Urothelium cell line (cell line): ENCODE measurements at places on chromosomes 13 and 19.

DNA sequence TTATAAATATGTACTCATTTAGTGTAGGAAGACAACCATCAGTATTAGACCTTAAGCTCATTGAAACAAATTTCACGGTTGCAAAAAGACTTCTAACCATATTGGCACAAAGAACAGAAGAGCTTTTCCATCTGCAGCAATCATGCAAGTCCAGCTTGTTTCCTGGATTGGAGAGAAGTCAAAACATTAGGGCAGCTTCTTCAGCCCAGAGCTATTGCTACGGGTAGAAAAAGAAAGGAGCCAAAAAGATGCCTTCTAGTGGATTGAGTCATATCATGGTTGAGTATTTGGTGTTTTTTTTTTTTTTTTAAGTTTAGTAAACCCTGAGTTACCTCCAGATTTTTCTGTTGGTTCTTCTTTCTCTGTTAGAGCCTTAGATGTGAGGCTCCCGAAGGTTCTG lies 99.8 kb downstream of the WDFY2 start:
- DNase-seq: no peak

DNA sequence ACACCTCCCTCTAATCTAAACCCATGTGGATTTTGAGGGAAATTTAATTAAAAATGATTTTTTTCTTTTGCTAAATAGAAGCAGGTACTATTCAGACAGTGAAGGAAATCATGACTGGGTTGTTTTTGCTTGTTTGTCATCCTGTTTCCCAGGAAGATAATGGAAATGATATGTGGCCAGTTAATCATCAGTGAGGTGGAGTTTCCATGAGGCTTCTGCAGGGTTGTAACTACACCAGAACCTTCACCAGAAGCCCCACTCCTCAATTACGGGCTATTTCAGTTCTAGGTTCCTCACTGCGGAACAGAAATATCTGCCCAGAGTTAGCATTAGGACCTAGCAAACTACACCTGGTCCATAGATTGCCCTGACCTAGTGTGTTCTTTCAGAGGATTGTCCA lies 394.0 kb downstream of the DLEU7 start:
- no peak for DNase-seq

- no peak for DNase-seq
Observed at GRCh38 chr13:28251466-28251865, 113.1 kb downstream of the PAN3 start.

GRCh38 chr19:18160971-18161635 lies 8.1 kb downstream of the PIK3R2 start:
- DNase-seq: peak; percentile 80

DNA sequence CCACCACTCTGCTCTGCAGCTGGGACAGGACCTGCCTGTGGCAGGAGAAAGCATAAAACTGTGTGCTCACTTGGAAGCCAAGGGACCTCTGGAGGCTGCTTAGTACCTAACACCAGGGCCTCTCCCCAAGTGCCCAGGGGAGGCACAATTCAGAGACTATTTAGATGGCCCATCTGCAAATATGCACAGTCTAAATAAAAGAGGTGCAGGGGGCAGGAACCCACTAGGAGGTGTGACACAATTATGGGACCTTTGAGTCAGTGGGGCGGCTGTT lies 32.6 kb upstream of the EPHX3 start:
- no peak for DNase-seq

DNA sequence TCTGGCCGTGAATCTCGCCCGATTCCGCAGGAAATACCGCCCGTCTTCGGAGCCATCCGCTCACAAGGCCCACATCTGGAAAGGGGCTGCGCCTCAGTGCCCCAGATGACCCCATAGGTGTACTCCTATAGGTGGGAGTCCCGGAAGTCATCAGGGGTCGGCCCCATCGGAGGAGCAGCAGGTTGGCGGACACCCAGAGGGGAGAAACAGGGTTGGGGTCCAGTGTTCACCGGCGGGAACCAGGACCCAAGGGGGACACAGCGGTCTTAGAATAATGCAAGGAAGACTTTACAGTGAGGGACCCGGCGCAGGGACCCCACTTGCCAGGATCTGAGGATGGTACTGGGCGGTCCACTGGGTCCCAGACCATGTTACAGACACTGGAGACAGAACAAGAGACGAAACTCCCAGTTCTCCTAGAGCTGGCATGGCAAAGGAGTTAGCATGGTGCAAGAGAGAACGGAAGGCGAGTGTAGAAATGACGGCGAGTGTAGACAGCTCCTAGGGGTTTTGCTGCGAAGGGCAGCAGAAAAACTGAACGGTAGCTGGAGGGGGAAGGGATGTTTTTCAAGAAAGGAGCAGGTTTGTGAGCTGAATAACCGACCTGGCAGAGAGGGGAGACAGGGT lies 4.2 kb upstream of the RGL3 start:
- no peak for DNase-seq

DNA sequence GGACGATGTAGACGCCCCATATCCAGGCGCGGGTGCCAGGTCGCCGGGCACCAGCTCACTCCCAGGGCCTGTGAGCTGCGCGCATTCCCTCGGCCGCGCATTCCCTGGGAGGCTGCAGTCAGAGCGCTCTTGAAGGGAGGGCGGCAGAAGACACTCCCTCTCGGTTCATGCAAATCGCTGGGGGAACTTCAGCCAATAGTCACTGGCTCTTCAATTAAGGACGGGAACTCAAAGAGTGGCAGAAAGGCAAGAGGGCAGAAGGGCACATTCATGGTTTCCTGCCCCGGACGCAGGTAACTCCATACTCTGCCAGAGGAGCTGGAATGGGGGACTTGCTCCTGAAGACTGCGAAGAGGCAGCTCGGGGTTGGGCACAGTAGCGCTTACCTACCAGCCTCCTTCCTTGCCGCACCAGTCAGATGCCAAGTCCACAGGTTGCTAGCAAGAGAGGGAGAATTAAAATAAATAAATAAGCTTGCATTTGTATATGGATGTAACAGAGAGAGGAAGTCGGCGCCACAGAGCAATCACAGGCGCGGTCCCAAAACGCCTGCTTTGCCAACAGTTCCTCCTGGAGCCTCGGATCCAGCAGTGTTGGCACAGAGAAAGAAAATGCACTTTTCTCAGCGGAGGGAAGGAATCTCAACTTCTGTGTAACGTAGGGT lies 459 bp downstream of the PCDH20 start:
- no peak for DNase-seq

GRCh38 chr19:34430738-34431625 lies 2.8 kb downstream of the UBA2 start:
- peak; percentile 60 for DNase-seq

- DNase-seq: no peak
Observed at GRCh38 chr13:101783554-101783953, 331.1 kb downstream of the ITGBL1 start.

GRCh38 chr19:41416194-41416674 lies 10.9 kb downstream of the B3GNT8 start:
- DNase-seq: no peak

DNA sequence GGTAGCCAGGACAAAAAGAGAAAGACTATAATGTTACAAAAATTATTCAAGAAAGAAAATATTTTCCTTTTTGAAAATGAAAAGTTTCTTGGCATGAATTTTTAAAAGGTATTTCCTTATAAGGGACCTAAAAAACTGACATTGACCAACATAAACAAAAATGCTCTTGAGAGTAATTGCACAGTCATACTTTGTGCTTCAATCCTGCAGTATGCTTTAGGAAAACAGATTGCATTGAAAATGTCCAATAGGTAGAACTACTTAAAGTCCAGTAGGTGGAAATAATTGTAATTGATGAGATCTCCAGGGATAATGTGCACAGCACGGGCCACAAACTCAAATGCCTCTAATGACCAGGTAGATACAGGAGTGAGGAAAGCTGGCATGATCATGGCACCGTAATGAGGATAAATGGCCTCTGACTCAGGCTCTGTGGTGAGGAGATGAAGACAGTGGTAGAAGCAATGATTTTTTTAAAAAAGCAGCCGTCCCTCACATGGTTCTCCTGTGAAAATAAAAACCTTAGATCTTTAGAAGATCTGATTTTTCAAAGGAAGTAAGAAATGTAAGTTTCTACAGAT lies 278.0 kb downstream of the ITGBL1 start:
- no peak for DNase-seq

DNA sequence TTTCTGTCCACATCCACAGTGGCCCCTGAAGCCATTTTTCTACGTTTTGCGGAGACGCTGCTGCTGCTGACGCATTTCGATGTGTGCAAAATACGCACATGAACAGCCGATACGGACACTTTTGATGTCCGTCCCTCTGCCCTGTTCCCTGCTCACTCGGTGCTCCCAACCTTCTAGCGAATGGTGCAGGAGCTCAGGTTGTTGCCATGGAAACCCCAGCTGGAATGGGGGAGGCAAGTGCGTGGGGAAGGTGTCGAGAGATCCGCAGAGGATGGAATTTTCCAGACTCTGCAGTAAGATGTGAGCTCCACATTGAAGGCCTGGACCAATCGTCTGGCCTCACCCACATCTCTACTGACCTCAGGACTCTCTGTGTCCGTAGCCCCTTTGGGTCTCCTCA lies 109.2 kb upstream of the USP29 start:
- no peak for DNase-seq

DNA sequence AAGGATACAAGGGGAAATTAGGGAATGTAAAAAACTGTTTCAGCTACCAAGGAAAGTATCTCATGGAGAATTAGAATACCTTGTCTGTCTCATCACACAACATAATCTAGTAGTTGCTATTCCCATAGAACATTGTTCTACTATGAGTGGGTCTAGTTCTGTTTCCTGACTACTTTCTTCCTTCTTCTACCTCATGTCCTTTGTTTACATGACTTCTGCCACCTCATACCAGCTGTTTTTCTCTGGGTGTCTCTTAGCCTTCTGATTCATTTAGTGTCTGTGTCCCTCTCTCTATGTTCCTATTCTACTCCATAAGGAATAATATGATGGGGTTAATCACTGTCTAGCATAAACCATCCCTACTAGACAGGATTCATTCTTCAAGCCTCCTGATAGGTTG lies 887.3 kb downstream of the DIAPH3 start:
- no peak for DNase-seq

DNA sequence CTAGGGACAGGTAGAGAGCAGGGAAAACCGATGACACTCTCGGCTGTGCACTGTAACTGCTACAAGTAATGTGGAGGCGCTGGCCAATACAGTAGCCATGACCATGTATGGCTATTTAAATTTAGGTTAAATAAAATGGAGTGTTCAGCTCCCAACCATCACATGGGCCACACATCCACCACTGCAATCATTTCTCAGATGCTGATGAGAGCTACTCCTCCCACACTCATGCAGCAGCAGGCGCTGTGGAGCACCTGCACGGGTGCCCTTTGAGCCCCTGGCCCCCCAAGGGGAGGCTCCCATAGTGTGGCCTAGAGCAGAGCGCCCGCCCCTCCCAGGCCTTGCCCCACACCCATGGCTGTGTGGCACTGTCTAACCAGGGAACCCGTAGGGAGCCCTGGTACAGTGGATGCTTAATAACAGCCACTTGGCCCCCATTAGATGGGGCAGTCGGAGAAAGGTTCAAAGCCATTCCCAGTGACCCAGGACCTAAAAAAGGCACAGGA lies 6.0 kb downstream of the ACP4 start:
- no peak for DNase-seq

DNA sequence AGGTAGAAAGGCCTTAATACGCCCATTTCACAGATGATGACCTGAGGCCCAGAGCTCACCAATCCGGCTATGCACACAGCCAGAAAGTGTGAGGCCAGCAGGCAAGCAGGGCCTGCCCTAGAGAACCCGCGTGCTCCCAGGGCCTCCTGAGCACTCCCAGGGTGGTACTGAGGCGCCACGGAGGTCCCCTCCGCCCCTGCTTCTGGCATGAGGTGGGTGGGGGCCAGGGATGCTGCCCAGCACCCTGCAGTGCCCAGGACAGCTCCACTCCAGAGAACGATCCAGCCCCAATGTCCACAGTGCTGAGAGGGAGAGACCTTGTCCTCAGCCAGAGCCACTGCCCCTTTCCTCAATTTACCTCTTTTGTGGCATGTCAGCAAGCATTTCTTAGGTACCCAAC lies 13.9 kb downstream of the SGTA start:
- DNase-seq: no peak

DNA sequence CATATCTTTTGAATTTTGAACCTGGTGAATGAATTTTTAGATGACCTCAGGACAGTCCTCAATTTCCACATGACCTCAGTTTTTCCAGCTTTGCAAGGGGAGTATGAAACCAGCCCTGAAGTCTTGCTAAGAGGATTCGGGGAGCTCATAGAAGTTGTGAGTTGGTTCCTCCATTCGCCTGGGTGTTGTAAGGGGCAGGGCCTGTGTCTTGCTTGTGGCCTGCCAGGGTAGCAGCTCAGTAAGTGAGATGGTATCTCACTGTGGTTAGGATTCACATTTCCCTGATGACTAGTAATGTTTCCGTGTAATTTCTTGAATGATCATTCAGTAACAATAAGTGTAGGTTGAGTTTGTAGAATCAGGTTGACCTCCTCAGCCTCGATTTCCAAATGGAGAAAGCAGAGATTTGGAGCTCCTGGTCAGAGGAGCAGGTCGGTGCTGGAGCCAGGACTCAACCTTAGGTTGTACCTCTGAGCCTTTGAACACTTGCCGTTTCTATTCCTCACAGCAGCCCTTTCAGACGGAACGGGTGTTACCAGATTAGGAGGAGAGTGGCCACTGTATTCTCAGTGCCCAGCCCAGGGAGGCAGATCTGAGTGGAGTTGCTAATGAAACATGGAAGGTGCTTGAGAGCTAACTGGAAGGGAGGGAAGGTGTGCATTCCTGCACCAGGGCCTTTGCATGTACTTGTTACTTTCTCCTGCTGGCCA lies 14.6 kb downstream of the NACC1 start:
- no peak for DNase-seq

DNA sequence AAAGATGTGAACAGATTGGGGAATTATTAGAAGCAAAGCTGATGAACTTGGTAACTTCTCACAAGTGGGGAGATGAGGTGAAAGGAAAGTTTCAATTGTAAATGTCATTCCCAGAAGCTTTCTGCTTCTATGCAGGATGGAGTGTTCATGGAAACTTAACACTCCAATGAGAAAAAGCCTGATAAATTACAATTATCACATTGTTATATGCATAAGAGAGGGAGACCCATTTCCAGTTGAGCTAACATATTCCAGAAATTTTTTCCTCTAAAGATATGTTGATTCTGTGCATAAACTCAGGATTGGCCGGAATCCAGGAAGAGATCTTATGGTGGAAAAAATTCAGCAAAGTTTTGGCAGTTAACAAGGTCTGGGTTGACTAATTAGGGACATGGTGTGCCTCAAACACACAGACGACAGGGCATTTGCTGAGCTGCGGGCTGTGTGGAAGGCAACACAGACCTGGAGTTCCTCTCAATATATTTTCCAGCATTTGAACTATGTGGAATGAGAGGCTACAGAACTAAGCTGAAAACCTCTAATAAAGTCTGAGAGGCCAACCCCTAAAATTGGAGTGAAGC lies 64.9 kb upstream of the FGF14 start:
- DNase-seq: no peak
